Esophagus squamous epithelium (tissue), 5 donors: ENCODE measurements at places on chromosomes 12 and 14. TPM values are rescaled to one million over a fixed set of nuclear protein-coding genes. Genes with fewer than 3 reads are reported as not detected.

DNA sequence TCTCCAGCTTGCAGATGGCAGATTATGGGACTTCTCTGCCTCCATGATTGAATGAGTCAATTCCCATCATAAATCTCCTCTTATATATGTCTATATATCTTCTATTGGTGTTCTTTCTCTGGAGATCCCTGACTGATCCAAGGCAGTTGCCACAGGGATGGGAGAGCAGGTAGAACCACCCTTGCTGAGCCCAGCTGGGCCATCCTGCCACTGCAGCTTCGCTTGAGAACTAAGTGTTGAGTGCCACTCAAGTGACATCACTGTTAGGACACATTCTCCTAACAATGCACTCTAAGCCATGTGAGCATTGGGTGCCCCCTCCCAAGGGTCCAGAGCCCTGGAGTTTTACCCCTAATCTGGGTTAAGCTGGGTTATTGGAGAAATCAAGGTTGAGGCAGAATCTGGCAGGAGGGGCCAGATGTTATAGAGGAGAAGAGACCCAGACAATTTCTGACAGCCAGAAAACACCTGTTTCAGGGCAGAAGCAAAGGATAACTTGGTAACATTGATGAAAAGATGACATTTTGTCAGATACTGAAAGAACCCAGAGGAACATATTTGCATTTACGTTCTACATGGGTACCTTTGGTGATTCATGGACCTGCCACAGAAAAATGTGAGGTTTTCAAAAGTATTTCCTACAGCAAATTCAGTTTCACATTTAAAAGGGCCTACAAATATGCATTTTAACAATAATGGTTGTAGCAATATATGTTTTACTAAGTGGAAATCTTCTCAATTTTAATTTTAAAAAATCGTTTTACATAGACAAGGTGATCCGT is 57.2 kb upstream of the MAX start:
- H3K27ac ChIP-seq = no peak overlapping the region
- H3K36me3 ChIP-seq = no peaks in the 10 kb centered on the region
- DNase-seq = no peak
- peaks cover 6% of the 10 kb centered on the region for H3K4me1 ChIP-seq
- no peak overlapping the region for H3K4me3 ChIP-seq
- H3K27me3 ChIP-seq = no peaks in the 10 kb centered on the region

Gene TEAD4
- total RNA-seq = 16.6 TPM

Gene MANSC4
- not detected for total RNA-seq

Gene OASL
- total RNA-seq = 2.4 TPM

DNA sequence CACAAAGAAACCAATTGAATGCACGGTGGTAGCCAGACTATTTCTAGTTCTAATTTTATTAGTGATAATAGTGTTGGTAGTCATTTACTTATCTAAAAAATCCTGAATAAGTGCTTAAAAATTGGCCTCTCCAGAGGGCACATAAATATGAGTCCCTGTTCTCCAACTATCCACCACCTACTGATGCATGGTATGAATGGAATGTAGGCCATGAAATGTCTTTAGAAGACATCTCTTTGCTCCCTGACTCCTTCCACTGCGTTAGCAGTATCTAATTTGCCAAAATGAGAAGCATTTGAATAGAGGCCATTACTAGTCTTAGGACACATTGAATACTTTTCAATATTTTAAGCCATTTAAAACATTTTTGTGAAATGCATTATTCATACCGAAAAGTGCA is 261.7 kb downstream of the LRFN5 start:
- no peaks in the 10 kb centered on the region for H3K27me3 ChIP-seq
- H3K36me3 ChIP-seq = no peaks in the 10 kb centered on the region
- no peaks in the 10 kb centered on the region for H3K4me1 ChIP-seq
- no peak overlapping the region for H3K4me3 ChIP-seq
- H3K27ac ChIP-seq = no peak overlapping the region

- peaks cover 41% of the 10 kb centered on the region for H3K4me1 ChIP-seq
- H3K27me3 ChIP-seq = no peaks in the 10 kb centered on the region
- peak overlapping the region; percentile 88 for H3K27ac ChIP-seq
- no peak for DNase-seq
- H3K36me3 ChIP-seq = no peaks in the 10 kb centered on the region
Observed at GRCh38 chr14:67620217-67620785, 581 bp downstream of the ARG2 start.

Gene REP15
- total RNA-seq = not detected

- no peak for DNase-seq
- no peaks in the 10 kb centered on the region for H3K36me3 ChIP-seq
- H3K4me1 ChIP-seq = no peaks in the 10 kb centered on the region
- no peaks in the 10 kb centered on the region for H3K27me3 ChIP-seq
- no peak overlapping the region for H3K4me3 ChIP-seq
Observed at GRCh38 chr12:97977870-97978405, 515.3 kb downstream of the RMST start.

DNA sequence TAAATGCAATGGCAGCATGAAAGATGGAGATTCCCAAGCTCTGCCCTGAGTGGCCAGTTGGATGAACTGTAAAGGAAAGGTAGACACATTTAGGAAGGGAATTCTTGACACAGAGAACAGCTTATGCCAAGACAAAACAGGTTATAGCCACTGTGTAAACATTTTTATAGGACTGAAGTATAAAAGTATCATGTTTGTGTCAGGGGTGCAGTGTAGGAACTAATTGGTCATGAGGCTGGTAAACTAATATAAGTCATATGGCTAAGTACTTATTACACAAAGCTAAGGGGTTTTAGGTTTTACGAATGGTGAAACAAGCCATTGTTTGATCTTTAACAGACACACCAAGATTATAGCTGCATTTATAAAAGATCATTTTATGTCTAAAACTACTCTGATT is 207.7 kb upstream of the SLC16A7 start:
- H3K4me3 ChIP-seq = no peak overlapping the region
- no peaks in the 10 kb centered on the region for H3K4me1 ChIP-seq
- H3K27ac ChIP-seq = no peak overlapping the region
- DNase-seq = no peak
- H3K36me3 ChIP-seq = no peaks in the 10 kb centered on the region

Gene TUNAR
- not detected for total RNA-seq

Gene ISM2
- 1.7 TPM for total RNA-seq

GRCh38 chr12:49347311-49348193 is 864 bp downstream of the DNAJC22 start:
- DNase-seq = no peak
- H3K27ac ChIP-seq = no peak overlapping the region
- no peaks in the 10 kb centered on the region for H3K36me3 ChIP-seq
- peaks cover 53% of the 10 kb centered on the region for H3K4me1 ChIP-seq
- H3K27me3 ChIP-seq = peaks cover 98% of the 10 kb centered on the region

DNA sequence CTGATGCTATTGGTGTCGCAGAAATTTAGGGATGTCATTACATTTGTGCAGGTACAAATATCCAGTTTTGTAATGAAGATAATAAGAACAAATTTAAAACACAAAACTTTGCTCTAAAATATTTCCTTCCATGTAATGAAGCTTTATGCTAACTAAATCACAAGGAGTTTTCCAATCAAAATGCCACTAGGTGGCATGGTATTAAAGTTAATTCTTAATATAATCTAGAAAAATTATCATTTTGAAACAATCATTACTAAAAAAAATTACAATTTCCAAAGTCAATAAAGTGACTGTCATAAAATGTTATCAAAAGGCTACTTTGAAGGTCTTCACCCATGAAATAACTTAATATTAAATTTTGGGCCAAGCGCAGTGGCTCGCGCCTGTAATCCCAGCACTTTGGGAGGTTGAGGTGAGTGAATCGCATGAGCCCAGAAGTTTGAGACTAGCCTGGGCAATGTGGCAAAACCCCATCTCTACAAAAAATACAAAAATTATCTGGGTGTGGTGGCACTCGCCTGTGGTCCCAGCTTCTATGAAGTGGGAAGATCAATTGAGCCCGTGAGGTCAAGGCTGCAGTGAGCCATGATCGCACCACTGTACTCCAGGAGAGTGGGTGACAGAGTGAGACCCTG is 77.4 kb downstream of the KIF21A start:
- no peaks in the 10 kb centered on the region for H3K36me3 ChIP-seq
- no peak for DNase-seq
- H3K27ac ChIP-seq = no peak overlapping the region
- no peak overlapping the region for H3K4me3 ChIP-seq
- no peaks in the 10 kb centered on the region for H3K4me1 ChIP-seq
- no peaks in the 10 kb centered on the region for H3K27me3 ChIP-seq

DNA sequence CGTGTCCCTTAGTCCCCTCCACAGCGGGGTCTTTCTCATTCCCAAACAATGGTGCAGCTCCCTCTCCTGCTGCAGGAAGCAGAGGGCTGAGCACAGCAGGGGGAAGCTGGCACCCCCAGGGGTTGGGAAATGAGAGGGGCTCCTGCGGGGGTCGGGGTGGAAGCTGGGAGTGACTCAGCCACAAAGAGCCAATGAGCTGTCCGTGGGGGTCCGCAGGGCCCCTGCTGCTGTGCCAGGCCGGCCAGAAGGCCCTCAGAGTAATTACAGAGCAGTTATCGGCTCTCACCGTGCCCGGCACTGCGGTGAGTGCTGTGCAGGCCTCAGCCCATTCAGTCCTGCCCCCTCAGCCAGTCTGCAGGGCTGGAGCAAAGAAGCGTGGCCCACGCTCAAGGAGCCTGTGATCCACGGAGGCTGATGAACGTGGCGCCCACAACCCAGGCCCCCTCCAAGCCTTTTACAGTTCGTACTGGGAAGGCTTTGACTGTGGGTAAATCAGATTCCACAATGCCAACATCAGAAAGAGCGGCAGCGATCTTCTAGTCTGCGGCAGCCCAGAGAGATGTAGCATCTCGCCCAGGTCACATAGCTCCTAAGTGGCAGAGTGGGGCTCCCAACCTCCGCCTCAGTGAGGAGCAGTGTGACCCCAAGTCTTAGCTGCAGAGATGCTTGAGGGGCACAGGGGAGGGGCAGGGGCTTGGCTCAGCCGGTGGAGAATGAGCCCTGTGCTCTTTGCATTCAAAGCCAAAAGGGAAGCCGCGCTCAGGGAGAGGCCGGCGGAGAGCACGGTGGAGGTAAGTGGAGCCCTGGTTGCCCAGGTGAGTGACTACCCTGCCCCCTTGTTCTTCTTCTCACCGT is 43.4 kb downstream of the SLC6A12 start:
- H3K36me3 ChIP-seq = no peaks in the 10 kb centered on the region
- peaks cover 4% of the 10 kb centered on the region for H3K4me1 ChIP-seq
- DNase-seq = no peak
- no peak overlapping the region for H3K4me3 ChIP-seq
- H3K27ac ChIP-seq = no peak overlapping the region

Gene SEC23A
- total RNA-seq = 40.2 TPM

DNA sequence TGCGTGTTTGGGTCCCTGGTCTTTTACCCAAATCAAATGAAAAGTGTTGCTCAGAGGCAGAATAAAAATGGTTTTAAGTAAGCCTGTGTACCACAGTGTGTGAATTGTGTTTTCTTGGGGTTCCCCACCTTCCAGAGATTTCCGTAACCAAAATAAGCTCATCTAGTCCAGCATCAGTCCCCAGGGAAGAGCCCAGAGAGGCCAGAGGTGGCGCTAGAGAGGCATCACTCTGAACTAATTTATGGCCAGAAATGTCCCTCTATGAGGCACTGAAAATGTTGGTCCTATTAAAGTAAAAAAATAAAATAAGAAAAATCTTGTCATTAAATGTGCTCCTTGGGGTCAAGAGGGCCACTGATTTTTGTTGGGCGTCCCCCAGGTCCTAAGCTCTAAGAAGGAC is 24.9 kb upstream of the PRKAB1 start:
- H3K27ac ChIP-seq = no peak overlapping the region
- DNase-seq = no peak
- H3K4me1 ChIP-seq = no peaks in the 10 kb centered on the region
- no peak overlapping the region for H3K4me3 ChIP-seq

GRCh38 chr12:12441843-12442461 is 85.1 kb downstream of the BORCS5 start:
- no peak overlapping the region for H3K4me3 ChIP-seq
- peak overlapping the region; percentile 73 for H3K27ac ChIP-seq
- peaks cover 5% of the 10 kb centered on the region for H3K36me3 ChIP-seq
- no peak for DNase-seq

DNA sequence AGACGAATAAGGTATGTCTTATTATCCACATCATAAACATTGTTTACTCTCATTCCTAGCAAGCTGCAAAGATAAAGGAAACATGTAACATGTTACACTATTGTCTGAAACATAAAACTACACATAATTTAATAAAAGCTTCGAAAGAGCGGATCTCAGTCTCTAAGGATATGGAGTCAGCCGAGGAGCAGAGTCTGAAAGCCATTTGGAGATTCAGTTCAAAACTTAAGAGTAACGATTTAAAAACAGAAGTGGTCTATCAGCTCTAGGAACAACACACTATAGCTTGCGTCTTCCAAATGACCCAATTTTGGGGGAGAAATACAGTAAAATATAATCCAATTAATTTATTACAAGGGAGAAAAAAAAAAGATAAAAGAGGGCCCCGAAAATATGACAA is 775 bp downstream of the NEMF start:
- peak overlapping the region; percentile 90 for H3K27ac ChIP-seq
- peak overlapping the region; percentile 89 for H3K4me3 ChIP-seq
- peaks cover 10% of the 10 kb centered on the region for H3K4me1 ChIP-seq
- no peaks in the 10 kb centered on the region for H3K27me3 ChIP-seq
- H3K36me3 ChIP-seq = peaks cover 9% of the 10 kb centered on the region

DNA sequence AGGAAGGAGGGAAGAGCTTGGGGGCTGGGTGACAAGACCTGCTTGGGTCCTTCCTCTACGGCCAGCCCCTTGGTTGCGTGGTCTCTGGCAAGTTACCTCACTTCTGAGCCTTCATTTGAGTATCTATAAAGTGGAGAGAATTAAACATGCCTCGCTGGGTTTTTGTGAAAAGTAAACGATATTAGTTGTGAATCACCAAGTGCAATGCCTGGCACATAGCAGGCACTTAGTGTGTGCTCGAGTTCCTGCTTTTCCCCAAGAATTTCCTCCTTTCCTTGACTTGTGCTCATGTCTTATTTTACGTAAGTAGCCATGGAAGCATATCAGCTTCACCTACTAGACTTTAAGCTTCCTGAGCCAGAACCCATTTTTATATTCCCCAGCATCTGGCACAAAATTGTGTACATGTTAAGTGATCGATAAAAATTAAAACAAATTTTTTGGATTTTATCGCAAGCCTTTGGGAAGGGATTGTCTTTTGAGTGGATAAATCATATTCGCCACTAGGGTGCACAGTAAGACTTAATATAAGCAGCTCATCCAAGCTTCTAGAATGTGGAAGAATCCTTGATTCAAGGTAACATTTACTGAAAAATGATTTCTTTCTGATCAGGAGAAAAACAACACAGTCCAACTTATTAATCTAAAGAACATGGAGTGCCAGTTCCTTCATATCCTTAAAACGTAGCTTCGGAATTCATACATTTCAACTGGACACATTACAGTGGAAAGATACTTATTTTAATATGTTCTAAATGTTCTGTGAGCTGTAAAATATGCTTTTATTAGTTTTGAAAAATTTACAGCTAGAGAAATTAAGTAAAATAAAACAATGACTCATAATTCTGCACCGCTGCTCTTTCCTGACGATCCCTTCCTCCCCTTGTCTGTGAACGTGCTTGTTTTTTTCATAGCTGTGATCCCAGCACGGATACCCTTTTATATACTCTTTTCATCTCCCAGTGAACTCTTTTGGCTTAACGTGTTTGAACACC is 62.0 kb downstream of the SLC25A47 start:
- no peak overlapping the region for H3K27ac ChIP-seq
- peaks cover 3% of the 10 kb centered on the region for H3K4me1 ChIP-seq
- DNase-seq = no peak
- no peak overlapping the region for H3K4me3 ChIP-seq

- no peaks in the 10 kb centered on the region for H3K27me3 ChIP-seq
- no peak for DNase-seq
- H3K4me3 ChIP-seq = no peak overlapping the region
- peaks cover 14% of the 10 kb centered on the region for H3K4me1 ChIP-seq
- H3K27ac ChIP-seq = no peak overlapping the region
Observed at GRCh38 chr12:56591961-56592360, 38.2 kb downstream of the BAZ2A start.

Gene PTHLH
- 5.0 TPM for total RNA-seq

GRCh38 chr14:100359881-100360280 is 36.7 kb downstream of the SLC25A47 start:
- peaks cover 13% of the 10 kb centered on the region for H3K4me1 ChIP-seq
- no peak for DNase-seq
- H3K36me3 ChIP-seq = peaks cover 86% of the 10 kb centered on the region
- no peak overlapping the region for H3K27ac ChIP-seq
